IPS-NIHi11 (cell line): ENCODE measurements at places on chromosomes 1 and 21.

- no peak for DNase-seq
Observed at GRCh38 chr1:65196926-65197325, 48.9 kb downstream of the AK4 start.

DNA sequence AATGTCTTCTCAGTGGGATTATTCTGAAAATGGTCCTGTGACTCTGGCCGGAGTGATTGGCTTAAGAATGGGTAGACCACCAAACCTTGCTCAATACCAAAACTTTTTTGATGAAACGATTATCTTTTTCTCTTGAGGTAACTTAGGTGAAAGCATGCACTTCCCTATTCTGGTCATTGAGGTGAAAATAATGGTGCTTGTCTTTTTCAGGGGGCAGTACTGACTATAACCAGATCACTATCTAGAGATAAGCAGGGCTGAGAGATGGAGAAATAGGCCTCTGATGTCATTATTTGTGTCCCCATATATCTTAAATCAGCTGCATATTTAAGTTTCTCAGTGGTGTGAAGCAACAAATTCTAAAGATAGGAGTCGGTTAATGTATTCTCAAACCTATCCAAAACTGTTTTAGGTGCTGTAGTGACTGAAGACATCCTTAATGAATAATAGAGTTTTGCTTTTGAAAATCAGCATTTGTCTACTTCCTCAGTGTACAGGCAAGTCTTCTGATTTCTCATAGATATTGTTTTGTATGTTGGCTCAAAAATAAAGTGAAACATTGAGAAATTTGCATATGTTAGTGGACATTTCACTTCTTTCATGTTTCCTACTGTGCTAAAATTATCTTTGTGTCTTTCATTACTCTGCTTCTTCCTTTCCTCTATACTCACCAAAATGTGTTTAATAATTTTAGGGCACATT is 735.3 kb upstream of the ADGRL4 start:
- DNase-seq = no peak

DNA sequence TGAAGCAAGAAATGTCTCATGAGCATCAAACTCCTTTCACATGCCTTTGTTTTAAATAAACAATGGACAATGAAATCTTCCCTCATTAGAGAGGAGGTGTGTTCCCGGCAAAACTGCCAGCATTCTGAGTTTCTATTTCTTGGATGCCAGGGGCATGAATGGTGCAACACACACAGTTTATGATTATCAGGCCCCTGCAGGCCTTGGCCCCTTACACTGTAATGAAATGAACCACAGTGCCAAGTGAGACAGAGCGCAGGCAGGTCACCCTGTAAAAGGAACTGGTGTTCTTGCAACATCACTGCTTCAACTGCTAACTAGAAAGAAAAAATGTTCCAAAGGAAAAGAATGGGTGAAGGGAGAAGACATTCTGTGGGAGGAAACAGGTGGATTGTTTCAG is 3.8 kb upstream of the PIGC start:
- DNase-seq = no peak

- no peak for DNase-seq
Observed at GRCh38 chr1:59428828-59429227, 131.9 kb downstream of the FGGY start.

- DNase-seq = no peak
Observed at GRCh38 chr1:87136607-87137341, 191.9 kb upstream of the LMO4 start.
